Urothelium cell line (cell line): ENCODE measurements at places on chromosomes 2 and 18.

DNA sequence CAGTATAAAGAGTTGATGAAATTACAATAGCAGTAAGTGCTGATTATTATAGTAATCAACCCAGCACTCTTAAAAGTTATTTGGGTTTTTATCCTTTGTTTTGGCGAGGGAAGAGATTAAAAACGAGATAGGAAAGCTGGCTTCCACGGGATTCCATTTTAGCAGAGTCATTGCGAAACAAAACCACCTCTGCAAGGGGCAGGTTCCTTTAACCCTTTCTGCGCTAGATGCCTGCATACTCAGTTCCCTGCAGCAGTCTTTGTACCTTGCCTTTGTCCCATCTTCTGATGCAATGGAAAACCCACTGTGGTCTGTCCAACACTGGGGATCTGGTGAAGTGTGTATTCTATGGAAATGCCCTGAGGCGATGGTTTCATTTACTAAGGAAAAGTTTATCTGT is 2.7 kb downstream of the YPEL5 start:
- DNase-seq: no peak

DNA sequence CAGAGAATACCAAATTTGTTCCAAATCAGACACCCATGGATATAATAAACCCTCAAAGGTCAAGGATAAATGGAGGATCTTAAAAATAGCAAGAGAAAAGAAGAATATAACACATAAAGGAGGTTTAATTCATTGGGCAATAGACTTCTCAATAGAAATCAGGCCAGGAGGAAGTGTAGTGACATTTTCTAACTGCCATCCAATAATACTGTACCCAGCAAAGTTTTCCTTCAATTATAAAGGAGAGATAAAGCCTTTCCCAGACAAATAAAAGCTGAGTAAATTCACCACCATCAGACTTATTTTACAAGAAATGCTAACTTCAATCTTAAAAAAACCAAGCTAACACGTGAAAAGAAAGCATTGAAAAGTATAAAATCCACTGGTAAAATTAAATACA is 121.6 kb downstream of the MSTN start:
- no peak for DNase-seq

GRCh38 chr2:37671816-37672103 is 318 bp upstream of the CDC42EP3 start:
- no peak for DNase-seq

DNA sequence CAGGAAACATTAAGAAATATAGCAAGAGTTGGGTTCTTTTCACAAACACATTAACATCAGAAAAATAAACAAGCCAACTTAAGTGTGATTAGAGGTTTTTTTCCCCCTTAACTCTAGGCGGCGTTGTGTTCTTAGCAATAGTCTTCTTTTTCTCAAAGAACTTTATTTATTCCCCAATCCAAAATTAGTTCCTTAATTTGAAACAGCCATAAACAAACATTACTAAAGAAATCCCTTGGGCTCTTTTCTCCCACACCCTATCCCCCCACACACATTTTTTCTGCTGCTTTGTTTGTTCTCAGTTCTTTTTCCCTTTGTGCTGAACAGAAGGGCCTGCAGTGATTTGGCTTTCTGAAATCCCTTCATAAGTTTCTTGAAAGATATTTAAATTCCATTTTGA is 13.2 kb upstream of the MYO1B start:
- no peak for DNase-seq

- DNase-seq: no peak
Measured at GRCh38 chr18:21362831-21363230, 120.8 kb downstream of the GREB1L start.

GRCh38 chr18:75106746-75107145 is 102.2 kb downstream of the PTGR3 start:
- no peak for DNase-seq

- DNase-seq: no peak
Measured at GRCh38 chr18:33052886-33053285, 280.1 kb upstream of the KLHL14 start.

DNA sequence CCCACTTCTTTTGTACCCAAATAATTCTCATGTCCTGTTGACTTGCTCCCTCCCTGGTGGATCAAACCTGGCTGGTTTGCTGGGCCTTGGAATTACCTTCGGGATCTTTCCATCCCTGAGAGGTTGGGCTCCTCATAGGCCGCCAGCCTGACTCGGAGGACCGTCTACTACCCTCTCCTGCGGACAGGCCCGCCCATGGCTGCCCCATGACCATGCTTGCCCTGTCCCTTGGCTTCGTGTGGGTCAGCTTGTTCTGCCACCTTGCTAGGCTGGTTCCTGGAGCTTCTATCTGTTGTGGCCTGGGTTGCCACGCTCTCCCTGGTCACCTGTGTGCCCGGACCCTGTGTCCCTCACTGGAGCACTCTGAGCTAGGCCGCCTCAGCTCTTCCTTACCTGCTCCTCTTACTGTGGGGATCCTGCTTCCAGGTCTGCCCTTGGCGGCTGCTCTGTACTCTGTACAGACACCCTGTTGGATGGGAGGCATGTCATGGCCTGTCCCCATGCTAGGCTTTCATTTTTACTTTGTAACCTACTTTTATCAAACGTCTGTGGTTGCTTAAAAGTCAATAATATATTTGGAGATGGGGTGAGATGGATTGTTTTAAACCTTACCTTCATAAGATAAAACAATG is 29.7 kb upstream of the FHL2 start:
- no peak for DNase-seq
